ENCODE measurements at places on chromosomes 1 and 21.

DNA sequence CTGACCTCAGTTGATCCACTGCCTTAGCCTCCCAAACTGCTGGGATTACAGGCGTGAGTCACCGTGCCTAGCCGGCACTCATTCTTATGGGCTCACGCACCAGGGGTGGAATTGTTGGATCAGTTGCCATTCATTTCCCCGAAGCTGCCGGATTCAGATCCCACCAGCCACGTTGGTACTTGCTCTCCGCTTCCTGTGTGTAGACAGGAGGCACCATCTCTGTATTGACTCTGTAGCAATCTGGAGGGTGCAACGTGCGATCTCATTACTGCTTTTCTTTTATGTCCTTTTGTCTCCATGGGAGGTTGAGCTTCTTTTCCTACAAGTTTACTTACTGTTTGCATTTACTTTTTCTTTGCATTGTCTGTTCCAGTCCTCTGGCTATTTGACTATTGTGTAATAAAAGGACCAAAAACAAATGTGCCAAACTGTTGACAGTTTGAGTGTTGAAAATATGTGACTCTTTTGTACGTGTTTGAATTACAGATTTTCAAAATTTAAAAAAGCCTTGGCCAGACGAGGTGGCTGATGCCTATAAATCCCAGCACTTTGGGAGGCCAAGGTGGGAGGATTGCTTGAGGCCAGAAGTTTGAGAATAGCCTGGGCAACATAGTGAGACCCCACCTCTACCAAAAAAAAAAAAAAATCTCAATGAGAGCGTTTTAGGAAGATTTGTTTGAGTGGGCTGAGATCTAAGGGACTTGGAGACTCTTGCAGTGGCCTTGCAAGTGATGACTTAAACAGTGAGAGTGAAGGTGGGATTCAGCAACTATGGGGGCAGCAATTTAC, 39.1 kb downstream of the SPSB1 start:
- no peak for DNase-seq

- DNase-seq = no peak
Measured at GRCh38 chr1:207921321-207921720, 10.4 kb upstream of the CD34 start.

GRCh38 chr1:118075116-118075515, 109.9 kb downstream of the SPAG17 start:
- no peak for DNase-seq

DNA sequence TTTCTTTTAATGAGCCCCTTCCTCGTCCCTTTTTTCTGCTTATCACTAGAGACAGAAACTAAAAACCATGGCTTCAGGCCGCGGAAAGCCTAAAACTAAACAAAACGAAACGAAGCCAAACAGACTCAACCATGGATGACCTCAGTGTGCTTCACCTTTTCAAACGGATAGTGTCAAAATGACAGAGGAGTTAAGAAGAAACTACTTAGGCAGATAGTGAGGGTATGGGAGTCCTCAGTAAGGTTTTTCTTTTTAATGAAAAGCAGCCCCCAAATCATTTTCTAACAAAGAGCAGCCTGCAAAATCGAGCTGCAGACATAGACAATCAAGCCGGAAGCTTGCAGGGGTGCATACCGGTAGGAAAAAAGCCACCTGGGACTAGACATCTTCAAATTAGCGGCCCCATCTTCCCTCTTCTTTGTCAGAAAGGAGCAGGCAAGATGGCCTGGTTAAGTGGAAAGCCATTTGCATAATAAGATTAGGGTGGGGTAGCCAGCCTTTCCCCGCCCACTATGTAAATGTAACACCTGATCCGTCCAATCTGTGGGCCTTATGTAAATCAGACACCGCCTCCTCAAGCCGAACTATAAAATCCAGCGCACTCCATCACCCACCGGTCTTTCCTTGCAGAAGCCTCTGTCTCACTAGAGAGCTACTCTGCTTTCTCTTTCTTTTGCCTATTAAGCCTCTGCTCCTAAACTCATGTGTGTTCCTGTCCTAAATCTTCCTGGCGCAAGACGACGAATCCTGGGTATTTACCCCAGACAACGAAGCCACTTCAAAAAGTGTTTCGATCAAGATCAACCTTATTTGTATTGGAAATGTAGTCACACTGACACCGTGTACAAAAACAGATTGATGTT, 6.2 kb upstream of the ERO1B start:
- DNase-seq = peak; percentile 45

GRCh38 chr1:35556484-35557117, 602 bp downstream of the KIAA0319L start:
- no peak for DNase-seq

All from brain (organoid and tissue), 16 donors.